ENCODE measurements at places on chromosomes 6 and 20.

DNA sequence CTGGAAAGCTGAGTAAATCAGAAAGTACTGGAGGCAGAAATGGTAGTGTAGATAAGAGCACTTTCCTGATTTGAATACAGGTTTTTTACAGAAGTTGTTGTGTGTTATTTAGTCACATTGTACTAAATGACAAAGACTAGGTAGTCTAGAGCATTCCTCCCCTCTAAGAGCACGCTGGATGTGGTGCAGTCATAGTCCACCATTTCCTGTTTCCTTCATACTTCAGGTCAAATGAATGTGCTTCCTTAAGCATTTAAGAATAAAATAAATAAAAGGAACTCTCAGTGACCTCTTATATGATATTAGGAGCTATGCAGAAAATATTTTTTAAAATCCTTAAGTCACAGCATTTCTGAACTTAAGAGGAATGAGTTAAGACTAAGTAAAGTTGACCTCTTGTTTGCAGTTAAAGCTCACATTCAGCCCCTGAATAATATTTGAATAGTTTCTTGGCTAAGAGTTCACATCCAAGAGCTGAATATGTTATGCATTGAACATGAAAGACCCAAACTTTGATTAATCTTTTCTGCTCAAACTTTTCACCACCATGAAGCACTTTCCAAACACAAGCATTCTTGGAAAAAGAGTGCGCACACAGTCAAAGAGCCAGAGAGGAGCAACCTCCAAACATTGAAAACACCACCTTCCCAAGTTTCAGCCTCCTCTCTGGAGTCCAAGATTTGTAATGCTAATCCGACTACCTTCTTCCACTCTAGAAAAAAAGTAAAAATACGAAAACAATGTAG, 53.4 kb upstream of the TMEM30A start:
- no peak for DNase-seq

DNA sequence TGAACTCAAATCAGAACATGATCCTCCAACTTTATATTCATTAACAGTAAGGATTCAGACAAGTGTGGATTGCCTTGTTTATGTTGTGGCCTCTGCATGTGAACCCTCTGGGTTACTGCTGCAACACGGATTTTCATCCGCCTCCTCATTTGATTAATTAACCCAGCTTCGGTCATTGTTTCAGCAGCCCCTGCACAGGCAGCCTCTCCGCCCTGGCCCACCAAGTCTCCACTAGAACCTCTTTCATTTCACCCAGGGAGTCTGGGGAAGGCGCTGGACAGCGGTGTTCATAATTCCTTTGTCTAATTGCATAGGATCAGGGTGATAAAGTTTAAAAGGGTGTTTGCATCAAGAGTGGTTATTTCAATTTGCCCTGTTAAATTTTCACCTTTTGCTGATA, 15.7 kb downstream of the NKX2-2 start:
- DNase-seq: no peak

GRCh38 chr6:22099231-22099630, 197.6 kb downstream of the PRL start:
- no peak for DNase-seq

DNA sequence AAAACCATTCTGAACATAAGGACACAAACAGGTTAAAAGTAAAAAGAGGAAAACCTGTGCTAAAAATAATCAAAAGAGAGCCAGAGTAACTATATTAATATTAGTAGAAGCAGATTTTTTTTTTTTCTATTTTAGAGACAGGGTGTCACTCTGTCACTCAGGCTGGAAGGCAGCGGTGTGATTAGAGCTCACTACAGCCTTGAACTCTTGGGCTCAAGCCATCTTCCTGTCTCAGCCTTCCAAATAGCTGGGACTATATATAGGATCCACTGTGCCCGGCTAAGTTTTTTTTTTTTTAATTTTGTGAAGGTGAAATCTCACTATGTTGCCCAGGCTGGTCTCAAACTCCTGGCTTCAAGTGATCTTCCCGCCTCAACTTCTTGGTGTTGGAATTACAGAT, 33.4 kb upstream of the PLN start:
- no peak for DNase-seq

- no peak for DNase-seq
Observed at GRCh38 chr6:74742793-74743508, 462.9 kb downstream of the COL12A1 start.

DNA sequence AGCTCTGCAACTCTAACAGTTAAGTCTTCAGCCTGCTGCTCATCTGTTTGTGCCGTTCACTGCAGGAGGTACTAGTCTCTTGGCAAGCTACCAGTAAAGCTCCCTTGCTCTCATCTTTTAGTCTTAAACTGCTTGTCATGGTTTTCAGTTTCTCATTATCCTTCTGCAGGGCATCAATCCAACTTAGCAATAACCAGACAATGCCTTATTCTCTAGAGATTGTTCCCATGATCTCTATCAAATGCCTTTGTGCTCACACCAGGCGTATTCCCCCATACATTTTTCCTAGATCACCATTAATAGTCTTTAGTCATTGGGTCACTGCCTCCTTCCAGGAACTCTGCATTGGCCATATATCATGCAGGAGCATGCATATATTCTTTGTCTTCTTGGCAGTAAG, 171.3 kb downstream of the GRM1 start:
- DNase-seq: peak; percentile 32

DNA sequence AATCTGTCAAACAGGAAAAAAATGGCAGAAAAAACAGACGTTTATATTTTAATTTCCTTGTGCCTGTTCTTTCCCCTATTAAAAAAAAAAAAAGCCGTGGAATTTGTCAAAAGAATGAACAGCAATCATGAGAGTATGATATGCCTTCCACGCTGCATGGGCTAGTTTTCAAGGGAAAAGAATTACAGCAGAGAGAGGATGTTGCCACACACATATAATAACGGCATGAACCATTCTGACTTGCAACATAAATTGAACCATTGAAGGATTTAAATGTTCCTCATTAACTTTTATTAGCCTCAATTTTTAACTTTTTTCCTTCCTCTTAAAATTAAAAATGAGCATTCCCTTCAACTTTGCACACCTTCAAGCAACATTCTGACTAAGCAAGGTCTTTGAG, 301.8 kb downstream of the FOXC1 start:
- DNase-seq: no peak

DNA sequence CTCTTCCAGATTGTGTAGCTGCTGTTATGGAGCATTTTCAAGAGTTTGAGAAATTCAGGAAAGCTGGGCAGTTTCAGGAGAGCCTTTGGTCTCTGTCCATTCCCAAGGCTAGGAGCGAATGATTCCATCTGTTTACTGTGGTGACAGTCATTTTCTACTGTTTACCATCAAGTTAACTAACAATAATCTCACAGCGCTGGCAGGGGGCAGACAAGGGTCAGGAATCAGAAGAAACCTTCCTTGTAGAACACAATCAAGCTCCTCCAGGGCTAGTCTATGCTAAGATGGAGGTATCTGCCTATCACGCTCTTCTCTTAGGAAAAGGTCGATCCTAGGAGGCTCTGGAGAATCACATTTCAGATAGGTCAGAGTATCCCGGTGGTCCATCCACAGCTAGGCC, 293.9 kb downstream of the KIF16B start:
- no peak for DNase-seq

GRCh38 chr6:163313566-163313965, 101.0 kb upstream of the QKI start:
- DNase-seq: no peak

DNA sequence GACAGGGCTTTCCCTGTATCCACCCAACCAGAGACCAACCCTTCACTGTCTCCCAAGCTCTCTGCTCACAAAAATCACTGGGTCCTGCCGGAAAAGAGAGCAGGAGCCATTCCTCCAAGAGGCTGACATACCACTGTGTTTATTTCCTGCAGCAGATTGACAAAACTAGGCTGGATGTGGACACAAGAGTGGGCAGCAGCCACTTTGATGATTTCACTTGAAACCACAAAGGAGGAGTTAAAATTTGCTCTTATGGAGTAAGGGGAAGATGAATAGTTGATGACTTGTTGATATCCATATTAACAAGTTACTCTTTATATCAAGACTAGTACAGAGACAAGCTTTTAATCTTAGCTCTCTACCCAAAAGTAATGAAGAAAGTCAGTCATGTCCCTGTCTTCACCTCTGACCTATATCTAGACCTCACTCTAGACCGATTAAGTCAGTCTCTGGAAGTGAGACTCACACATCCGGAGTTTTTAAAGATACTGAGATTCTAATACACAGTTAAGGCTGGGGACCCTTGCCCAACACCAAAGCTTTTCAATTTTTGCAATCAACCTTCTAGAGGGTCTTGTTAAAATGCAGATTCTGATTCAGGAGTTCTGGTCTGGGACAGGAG, 73.8 kb downstream of the SCML4 start:
- no peak for DNase-seq

GRCh38 chr20:29741594-29741893, 1515.9 kb upstream of the DEFB115 start:
- no peak for DNase-seq

DNA sequence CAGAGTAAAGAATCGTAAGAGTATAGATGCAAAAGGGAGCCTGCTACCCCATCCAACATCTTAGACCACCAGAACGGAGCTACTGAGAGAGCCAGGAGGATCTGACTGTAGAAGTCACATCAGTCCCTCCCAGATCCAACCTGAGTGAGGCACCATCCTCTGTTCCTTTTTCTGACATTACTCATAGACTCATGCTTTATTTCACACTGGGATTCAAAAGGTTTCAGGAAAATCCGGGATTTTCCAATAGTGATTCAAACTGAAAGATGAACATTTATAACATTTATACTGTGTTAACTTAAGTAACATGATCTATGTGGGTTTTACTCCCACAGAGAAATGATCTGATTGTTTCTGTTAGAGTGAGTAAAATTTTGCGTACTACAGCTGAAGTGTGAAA, 868.6 kb upstream of the GJE1 start:
- DNase-seq: peak; percentile 2

GRCh38 chr6:157995458-157995857, 13.8 kb downstream of the SYNJ2 start:
- DNase-seq: no peak

GRCh38 chr20:9686001-9686400, 152.9 kb downstream of the PAK5 start:
- no peak for DNase-seq

- peak; percentile 43 for DNase-seq
Observed at GRCh38 chr6:17589406-17590096, 10.6 kb upstream of the FAM8A1 start.

- no peak for DNase-seq
Observed at GRCh38 chr6:15996030-15996429, 132.9 kb upstream of the MYLIP start.

DNA sequence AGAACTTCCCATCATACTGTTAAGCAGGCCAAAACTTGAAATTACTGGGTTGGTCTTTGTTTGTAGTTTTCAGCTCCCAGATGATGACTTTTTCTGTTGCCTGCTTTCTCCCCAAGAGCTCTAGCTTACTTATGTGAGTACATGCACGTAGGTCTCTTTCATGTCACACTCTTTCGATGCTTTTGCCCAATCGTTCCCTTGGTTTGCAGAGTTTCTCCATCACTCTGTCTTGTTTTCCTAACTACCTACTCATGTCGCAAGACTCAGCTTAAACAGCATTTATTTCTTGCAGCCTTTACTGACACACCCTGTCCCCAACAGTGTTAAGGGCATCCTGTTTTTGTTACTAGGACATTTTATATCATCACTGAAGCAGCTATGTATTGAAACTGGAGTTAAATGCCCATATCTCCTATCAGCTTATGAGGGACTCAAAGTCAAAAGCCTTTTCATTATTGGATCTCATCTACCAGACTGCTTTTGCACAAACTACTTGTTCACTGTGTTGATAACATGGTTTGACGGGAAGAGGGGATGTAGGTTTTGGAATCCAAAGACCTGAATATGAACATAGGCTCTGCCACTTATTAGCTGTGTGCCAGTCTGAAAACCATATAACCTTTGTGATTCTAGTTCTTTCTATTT, 2.9 kb downstream of the ARG1 start:
- no peak for DNase-seq

DNA sequence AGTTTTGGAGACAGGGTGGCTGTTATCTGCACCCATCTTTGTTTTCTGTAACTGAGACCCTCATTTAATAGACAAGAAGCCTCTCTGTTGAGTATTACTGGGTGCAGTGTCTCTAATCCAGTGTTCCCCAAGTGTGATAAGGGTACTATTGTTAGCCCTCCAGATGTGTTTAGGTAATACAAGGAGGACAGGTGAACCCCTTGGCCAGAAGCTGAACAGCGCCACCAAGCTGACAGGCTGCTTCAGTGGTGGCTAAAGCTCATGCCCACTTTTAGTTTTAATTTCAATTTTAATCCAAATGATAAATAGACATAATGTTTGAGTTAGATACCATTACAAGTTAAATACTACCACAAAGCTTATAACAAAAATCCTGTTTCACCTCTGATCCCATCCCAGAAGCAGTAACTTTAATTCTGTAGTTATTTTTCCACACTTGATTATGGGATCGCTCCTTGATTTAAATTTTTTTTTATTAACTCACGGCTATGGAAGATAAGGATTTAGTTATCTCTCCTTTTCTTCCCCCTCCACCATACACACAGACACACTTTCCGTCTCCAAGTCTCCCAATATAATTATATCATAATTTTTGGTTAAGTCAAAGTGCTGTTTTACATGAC, 8.4 kb upstream of the STK35 start:
- DNase-seq: no peak

DNA sequence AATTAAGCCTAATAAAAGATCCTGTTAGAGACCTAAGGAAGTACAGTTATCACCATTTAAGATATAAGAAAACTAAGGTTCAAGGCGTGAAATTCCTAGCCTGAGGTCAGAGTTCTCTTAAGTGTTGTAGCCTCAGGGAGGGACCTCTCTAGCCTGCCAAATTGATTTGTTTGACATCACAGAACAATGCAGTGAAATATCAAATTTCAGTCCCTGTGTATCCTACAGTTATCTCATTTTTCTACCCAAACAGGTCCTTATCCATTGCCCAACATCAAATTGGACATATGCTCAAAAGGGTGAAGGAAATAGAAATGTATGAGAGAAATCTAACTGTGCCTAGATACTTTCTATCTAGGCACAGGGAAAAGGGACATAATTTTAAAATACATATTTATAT, 63.0 kb downstream of the NCOA7 start:
- DNase-seq: no peak

DNA sequence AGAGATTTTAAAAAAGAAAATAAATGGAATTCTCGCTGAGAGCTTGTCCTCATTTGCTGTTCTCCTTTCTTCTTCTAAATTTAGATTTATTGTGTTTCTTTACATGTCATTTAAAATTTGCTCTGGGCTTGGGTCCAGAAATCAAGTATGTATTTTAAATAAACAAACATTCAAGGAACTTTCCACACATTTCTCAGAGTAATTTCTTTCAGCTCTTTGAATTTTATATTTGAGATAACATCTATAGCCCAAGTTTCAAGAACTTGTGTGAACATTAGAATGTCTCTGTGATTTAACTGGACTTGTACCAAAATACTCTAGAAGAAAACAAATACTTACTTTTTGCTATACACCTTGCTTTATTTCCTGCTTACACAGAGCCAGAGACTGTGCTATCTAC, 192.3 kb downstream of the TMEM200A start:
- no peak for DNase-seq

- no peak for DNase-seq
Observed at GRCh38 chr20:32356622-32357374, 1.3 kb upstream of the ASXL1 start.

GRCh38 chr6:162379757-162380409, 347.7 kb downstream of the PRKN start:
- DNase-seq: no peak

- DNase-seq: peak; percentile 99
Observed at GRCh38 chr6:16243055-16243454, 4.7 kb downstream of the GMPR start.
